Amniotic epithelial cell (primary cell): ENCODE measurements at places on chromosomes 13 and 19.

GRCh38 chr19:29568036-29569025, 37.8 kb upstream of the POP4 start:
- no peak for DNase-seq

GRCh38 chr19:15300533-15301197, 31.7 kb downstream of the BRD4 start:
- DNase-seq = peak; percentile 90

- no peak for DNase-seq
These were observed at the start of gene LRRC25 for GRCh38 chr19:18397242-18398202. TSS of gene LRRC25 (minus strand) at chr19:18397622. CDS start at chr19:18396963, 659 bp downstream.

DNA sequence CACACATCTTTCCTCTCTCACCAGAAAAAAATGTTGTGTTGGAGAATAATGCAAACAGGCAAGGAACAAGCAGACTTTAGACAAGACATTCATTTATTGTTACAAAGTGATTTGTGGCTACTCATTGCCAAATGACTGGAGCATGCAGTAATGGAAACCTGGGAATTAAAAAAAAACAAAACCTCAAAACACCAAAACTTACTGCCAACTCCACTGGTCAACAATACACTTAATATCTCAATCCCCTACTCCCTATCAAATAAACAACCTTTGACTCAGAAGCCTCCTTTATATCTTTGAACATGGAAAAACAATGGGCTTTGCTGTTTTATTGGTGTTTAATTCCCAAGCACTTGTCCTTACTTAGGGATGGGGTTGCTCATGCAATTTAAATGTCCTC, 112.8 kb downstream of the POSTN start:
- peak; percentile 91 for DNase-seq

DNA sequence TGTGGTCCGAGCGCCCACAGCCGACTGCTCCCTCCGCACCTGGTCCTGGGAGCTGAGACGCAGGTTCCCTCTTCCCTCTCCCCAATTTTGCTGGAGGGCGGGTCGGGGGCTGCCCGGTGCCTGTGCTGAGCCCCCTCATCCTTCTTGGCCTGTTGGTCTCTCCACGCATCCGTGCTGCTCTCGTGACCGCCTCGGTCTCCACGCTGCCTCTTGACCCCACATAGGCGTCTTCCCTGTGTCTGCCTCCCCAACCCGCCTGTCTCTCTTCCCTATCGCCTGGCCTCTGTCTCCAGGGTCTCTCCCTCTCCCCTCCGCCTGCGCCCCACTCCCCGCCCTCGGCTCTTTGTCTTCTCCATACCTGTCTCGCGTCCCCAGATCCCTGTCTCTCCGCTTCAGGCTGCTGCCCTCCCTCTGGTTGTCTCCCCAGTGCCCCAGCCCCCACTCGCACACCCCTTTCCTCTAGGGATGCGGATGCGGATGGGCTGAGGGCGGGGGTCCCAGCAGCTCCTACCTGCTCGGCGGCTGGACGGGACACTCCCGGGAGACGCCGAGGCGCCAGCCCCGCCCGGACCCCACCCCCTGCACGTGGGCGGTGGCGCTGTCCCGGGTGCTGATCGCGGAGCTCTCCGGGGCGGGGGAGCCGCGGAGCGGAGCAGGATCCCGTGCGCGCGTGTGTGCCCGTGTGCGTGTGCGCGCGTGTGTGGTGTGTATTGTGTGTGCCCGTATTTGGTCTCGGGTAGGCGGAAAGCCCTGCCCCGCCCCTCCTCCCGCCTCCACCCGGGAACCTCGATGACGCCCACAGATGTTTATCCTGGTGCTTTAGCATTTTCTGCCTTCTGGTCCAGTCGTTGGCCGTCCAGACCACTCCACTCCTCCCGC, at the start of gene SYT5:
TSS of gene SYT5 (minus strand) at position 684 of the 879 bp plus-strand sequence. CDS start 1,248 bp downstream, outside the sequence.
- DNase-seq = no peak

GRCh38 chr19:15287496-15287895, 44.8 kb downstream of the BRD4 start:
- DNase-seq = no peak

DNA sequence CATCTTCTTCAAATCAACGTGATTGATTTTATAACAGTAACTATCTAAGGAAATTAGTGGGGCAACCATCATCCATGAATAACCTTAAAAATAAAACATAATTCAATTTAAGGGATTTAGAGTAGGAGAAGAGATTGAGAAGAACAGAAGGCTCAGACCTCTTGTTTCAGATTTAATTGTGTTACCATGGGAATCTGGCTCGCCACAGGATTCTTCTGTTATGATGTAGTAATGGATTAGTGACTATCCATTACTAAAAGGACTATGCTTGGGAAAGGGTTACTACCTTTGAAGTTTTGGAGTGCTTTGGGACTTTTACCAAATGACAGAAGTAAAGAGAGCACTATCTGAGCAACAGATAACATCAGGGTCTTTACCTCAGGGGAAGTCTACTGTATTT, 13.2 kb downstream of the FREM2 start:
- DNase-seq = no peak

- peak; percentile 21 for DNase-seq
These were observed 804 bp upstream of the MIER2 start for GRCh38 chr19:345320-345879.

DNA sequence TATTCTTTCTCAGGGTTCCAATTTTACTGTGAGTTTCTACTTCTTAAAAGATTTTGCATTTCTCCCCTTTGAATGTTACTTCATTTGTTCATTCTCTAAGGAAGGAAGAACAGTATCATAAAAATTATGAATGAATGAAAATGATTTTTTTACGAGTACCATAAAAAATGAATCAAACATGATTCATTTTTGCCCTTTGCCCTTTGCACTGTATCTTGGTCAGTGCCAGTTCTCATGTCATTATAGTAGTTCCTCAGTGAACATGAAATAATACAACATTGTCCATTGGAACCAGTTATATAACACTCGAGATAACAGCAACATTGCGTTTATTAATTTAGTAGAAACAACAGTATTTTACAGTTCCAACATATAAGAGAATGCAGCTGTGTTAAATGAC, 28.8 kb downstream of the FLT1 start:
- DNase-seq = no peak

DNA sequence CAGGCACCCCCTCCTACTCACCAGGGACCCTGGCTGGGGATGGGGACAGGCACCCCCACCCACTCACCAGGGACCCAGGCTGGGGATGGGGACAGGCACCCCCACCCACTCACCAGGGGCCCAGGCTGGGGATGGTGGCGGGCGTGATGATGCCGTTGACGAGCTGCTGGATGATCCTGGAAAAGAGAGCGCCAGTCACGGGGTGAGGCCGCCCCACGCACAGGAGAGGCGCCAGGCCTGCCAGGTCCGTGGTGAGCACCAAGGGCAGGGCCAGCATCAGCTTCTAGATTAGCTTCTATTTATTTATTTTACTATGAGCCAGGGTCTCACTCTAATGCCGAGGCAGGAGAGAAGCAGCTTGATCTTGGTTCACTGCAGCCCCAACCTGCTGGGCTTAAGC, 10.4 kb downstream of the FGF22 start:
- DNase-seq = no peak

DNA sequence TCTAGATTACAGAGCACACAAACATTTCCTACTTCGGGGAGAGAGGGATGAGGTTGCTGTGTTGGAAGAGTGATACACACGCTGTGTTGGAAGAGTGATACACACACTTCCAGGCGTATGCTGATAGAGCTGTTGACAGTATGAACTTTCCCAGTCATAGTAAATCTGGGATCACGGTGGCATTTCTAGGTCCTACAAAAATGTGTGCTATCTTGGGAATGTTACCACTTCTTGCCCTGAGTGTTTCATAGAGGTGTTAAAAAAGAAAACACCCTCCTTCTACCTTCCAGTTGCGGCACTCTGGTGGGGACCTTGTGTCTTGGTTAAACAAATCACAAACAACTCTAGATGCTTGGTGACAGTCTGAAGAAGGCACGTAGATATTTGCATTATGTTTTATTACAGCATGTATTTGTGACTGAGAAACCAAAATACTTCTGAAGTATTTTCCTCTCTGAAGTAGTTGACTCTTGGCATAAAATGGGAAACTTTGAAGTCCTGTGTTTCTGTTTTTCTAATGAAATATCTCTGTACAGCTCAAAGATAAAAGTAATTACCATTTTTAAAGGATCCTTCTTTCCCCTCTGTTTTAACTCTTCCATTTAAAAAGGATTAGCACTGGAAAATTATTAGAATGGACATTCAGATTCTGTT, 52.5 kb downstream of the ARHGAP35 start:
- no peak for DNase-seq

DNA sequence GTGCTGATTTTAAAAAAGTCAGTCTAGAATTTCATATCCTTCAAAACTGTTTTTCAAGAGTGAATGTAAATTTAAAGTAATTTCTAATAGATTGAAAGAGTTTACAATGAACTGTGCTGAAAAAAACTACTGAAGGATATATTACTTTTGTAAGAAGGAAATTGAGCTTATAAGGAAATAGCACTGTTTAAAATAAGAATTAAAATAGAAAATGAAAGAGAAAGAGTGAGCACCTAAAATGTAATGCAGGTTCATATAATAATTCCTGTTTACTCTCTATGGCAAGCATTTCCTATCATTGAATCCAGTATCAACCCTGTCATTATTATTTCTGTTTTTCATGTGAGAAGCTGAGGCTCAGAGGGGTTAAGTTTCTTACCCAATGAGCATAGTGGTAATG, 57.3 kb downstream of the AKAP11 start:
- no peak for DNase-seq

- DNase-seq = peak; percentile 79
These were observed at the start of gene CCDC106 for GRCh38 chr19:55647732-55648584. TSS of gene CCDC106 (plus strand) at chr19:55648212. CDS start at chr19:55649047, 835 bp downstream.

- DNase-seq = peak; percentile 68
These were observed at the start of gene ICAM1 for GRCh38 chr19:10270616-10271394. TSS of gene ICAM1 (plus strand) at chr19:10271120. CDS start at chr19:10271160, 40 bp downstream.

DNA sequence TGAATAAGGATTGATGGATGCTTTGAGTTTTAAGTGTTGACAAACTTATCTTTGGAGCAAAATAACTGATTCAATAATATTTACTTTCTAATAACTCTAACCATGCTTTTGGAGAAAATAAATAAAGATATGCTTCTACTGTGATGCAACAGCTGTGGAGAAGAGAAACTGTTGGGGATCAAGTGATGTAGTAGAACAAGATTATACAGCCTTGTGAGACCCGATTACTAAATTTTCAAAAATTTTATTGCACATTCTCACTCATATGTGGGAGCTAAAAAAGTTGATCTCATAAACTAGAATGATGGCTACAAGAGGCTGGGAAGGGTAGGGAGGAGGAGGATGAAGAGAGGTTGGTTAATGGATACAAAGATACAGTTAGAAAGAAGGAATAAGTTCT, 85.5 kb upstream of the OXGR1 start:
- peak; percentile 67 for DNase-seq

DNA sequence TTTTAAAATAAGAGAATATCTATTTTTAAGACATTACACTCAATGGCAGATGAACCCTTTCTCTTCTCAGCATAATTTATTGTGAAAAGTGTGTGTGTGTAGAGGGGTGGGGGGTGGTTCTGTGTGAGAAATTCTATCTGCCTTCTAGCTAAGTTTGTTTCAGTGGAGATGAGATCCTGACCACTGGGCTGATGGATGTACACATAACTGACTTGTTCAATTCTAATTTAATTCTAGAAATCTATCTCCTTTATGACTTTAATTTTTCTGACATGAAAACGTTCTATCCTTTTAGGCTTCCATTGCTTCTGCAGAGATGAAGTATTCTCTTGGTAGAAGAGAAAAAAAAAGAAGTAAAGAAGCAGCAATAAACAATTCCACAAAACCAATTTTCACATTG, 891.6 kb downstream of the PCDH9 start:
- DNase-seq = no peak

DNA sequence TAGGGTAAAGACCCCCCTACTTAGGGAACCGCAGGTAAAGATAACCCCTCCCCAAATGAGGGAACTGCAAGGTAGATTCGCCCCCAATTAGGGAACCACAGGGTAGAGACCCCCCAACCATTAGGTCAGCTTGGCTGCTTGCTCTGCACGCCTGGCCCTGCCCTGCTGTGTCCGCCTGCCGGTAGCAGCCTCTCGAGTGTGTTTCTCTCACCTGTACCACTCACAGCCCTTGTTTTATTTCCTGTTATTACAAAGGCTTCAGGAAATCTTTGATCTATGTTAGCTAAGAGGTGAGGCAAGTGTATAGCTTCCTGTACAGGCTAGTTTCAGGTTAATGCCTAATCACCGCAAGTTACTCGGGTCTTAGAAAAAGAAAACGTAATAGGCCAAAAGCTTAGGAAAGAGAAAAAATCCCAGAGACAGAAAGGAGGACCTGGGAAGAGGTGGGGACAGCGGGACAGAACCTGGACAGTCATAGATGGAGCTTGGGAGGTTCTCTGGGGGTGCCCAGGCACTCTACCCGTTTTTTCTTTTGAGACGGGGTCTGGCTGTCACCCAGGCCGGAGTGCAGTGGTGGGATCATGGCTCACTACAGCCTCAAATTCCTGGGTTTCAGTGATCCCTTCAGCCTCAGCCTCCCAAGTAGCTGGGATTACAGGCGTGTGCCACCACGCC, 23.1 kb upstream of the EIF3G start:
- DNase-seq = no peak

DNA sequence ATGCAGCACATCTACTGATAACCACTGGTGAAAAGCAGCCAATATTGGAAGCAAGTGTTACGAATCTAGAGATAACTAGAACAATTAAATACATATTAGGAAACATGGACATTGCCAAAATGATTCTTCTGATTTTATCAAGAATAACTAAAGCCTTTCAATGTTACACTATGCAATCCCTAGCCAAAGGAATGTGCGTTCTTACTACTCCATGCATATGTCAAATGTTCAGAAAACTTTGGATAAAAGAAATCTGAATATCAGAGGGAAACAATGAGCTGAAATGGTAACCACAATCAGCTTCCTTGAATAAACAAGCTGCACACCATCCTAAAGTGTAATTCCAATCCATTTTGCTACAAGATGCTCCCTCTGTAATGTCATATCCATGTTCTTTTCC, 951 bp upstream of the POSTN start:
- DNase-seq = peak; percentile 53
